Muscle of leg (tissue), 16 donors: ENCODE measurements at places on chromosomes 1 and 21. TPM values are rescaled to one million over a fixed set of nuclear protein-coding genes. Genes with fewer than 3 reads are reported as not detected.
A peak's percentile ranks its signal among the peaks of the same experiment; 100 is the strongest.

Gene KAZN
- 17.1 TPM for polyA plus RNA-seq

- no peak for DNase-seq
These were observed 1.2 kb upstream of the CAMTA1 start for GRCh38 chr1:6783936-6784559.

DNA sequence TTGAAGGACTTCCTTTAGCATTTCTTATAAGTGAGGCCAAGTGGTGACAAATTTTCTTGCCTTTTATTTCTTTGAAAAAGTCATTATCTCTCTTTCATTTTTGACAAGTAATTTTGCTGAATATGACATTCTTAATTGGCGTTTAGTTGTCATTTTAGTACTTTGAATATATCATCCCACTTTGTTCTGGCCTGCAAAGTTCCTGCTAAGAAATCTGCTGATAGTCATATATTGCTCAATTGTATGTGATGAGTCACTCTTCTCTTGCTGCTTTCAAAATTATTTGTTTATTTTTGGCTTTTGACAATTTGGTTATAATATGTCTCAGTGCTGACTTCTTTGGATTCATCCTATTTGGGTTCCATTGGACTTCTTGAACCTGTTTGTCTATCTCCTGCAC lies 312.6 kb downstream of the DUSP10 start:
- no peak for DNase-seq

- peak; percentile 68 for DNase-seq
These were observed 35.7 kb upstream of the VAV3 start for GRCh38 chr1:108000620-108001111.

DNA sequence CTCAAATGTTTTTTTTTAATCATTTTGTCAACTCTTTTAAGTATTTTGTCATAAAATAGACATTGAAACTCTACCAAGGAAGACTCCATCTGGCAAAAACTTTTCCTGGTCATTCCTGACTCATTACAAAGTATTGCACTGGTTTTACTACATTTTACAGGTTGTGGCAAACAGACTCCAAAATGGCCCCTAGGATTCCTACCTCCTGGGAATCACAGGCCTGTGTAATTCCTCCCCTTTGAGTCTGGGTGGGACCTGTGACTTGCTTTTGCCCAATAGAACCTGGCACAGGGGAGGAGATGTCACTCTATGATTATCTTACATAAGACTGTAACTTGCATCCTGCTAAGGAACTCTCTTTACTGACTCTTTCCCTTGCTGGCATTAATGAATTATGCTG lies 123.6 kb upstream of the KCNJ6 start:
- DNase-seq = no peak
